HFFc6 (cell line): ENCODE measurements at places on chromosomes 5 and 9. TPM values are rescaled to one million over a fixed set of nuclear protein-coding genes. Genes with fewer than 3 reads are reported as not detected.

- DNase-seq = no peak
Measured at GRCh38 chr9:93612796-93613154, 36.4 kb downstream of the PHF2 start.

- no peak for DNase-seq
Measured at GRCh38 chr9:117307701-117308100, 107.2 kb downstream of the ASTN2 start.

DNA sequence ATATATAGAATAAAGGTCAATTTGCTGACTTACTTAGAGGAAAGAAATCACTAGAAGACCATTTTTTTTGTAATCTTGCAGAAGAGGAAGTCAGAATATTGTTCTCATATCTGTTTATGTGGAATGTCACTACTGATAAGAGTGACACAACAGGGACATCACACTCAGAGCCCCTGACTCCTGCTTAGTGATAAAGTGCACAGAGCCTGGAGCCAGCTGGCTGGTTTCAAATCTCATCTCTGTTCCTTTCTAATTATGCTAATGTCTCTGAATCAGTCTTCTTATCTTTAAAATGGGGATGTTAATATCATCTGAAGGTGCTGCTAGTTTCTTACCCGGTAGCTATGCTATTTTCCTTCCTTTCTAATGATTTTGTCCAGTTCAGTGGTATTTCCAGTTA lies 58.6 kb upstream of the LIFR start:
- DNase-seq = no peak

AGXT2 gene
- total RNA-seq = not detected in 3 replicates

LCN15 gene
- total RNA-seq = not detected in 3 replicates

PCDHGC4 gene
- total RNA-seq = 0.36 to 0.59 TPM (median 0.53 TPM) in 3 replicates

DNAH5 gene
- 1.2 to 1.4 TPM (median 1.3 TPM) in 3 replicates for total RNA-seq

- no peak for DNase-seq
Measured at GRCh38 chr9:86809759-86810367, 137.4 kb downstream of the GAS1 start.

- no peak for DNase-seq
Measured at GRCh38 chr9:29701971-29702370, 2128.7 kb upstream of the C9orf72 start.

DNA sequence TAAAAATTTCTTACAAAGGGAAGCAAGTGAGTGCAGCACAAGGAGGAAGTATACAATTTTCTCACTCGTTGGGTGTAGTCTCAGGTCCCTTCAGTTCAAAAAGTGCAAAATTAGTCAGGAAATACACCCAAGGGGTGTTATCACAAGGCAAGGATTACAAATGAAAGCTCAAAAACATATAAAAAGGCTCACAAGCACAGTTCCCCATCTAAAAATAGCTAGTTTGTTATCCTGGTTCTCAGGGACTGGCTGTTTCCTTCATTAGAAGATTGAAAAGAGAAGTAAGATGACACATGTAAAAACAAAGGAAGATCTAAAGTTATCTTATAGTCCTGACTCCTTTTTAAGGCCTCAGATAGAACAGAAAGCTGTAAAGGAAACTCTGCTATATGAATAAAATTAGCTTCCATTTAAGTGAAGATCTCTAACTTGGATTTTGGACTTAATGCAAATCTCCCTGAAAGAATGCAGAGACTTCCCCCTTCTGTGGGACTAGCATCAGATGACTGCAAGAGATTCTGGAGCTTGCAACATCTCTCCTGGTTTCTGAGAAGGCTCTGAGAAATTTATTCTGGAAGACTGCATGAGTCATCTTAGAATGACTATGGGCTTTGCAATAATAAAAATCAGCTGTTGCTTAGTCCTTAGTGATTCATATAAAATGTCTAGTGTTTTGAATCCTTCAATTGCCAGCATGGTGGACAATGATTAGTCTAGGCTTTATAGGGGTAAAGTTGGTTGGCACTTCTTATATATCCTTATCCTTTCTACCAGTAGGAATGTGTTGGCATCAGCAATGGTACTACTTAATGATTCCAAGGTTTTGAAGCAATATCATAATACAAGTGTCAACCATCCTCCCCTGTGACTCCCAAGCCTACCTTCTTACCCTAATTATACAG lies 25.4 kb downstream of the DAB2 start:
- peak; percentile 98 for DNase-seq

- DNase-seq = no peak
Measured at GRCh38 chr9:93652604-93653592, 76.5 kb downstream of the PHF2 start.

GRCh38 chr9:34505370-34506120 lies 17.2 kb downstream of the ENHO start:
- no peak for DNase-seq

DNA sequence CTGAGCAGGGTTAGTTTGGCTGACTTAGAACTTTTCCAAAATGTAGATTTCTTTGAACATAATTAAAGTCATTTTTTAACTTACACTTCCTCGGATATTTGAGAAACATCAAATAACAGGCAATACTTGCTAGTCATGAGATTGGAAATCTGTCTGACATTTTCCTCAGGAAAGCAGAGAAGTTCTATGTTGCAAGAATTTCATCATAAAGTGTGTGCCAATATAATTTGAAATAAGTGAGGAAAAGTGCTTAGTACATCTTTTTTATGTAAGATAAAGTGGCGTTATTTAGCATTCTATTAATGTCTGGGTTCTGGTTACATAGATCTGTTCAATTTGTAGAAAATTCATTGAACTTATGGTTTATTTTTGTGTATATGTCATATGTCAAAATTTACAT lies 48.7 kb upstream of the C5orf47 start:
- no peak for DNase-seq

DNA sequence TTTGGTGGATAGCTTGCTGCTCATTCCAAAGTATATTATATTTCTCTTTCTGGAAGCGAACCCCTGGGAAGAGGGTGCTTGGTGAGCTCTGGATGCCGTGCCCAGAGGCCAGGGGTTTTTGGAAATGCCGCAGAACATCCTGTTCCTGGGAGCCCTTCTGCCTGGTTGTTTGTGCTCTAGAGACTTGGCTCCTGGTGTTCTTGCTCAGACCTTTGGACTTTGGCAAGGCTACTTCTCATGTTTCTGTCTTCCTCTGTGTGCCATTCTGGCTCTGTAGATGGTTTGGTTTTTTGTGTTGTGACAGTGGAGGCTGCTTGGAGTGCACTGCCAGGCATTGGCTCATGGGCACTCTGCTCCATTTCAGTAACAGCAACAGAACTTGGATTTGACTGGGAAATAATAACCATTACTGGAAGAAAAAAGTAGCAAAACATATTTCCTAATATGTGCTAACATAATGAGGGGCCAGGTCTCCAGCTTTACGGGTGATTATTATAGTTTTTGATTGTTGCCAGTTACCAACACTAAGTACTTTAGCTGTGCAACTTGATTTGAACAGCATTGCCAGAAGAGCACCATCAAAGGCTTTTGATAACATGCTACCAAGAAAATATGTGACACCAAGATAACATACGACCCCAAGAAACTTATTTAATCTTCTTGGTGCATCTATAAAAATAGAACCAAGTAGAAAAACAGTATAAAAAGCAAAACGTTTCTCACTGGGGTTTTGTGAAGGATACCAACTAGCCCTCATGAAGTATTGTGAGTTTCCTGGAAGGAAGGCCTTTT lies 94.2 kb downstream of the PCSK1 start:
- DNase-seq = no peak

DNA sequence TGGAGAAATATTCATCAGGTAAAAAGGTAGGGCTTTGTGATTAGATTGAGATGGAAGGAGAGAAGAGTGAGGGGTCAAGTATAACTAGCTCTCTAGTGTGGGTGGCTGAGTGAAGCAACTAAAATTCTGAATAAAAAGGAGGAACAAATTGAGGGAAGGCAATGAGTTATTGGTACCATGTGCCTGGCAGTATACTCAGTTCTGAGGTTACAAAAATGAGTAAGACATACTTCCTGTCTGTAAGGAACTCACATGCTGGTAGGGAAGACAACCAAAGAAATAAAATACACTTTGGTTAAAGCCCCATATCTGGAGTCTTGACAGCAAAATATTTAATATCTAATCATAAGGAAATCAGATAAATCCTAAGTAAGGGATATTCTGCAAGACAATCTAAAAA lies 476.8 kb upstream of the C9orf72 start:
- no peak for DNase-seq

DNA sequence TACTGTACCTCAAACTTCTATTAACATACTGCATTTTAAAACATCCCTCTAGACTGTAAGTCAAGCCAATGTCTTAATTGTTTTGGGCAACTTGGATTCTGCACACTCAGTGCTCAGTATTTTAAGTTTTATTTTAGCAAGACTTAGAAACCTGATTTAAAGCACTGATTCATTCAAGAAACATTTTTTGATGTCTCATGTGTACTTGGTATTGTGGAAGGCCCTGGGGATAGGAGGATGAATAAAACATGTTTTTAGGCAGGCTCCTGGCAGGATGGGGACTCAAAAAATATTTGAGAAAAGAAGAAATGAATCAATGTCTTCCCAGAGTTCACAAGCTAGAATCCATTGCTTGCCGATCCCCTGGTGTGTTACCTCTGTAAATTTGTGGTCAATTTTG lies 334.0 kb upstream of the PUM3 start:
- peak; percentile 38 for DNase-seq

SPATA31C1 gene
- total RNA-seq = not detected in 3 replicates

- DNase-seq = no peak
Measured at GRCh38 chr5:104891596-104891995, 1329.0 kb upstream of the NUDT12 start.

DNA sequence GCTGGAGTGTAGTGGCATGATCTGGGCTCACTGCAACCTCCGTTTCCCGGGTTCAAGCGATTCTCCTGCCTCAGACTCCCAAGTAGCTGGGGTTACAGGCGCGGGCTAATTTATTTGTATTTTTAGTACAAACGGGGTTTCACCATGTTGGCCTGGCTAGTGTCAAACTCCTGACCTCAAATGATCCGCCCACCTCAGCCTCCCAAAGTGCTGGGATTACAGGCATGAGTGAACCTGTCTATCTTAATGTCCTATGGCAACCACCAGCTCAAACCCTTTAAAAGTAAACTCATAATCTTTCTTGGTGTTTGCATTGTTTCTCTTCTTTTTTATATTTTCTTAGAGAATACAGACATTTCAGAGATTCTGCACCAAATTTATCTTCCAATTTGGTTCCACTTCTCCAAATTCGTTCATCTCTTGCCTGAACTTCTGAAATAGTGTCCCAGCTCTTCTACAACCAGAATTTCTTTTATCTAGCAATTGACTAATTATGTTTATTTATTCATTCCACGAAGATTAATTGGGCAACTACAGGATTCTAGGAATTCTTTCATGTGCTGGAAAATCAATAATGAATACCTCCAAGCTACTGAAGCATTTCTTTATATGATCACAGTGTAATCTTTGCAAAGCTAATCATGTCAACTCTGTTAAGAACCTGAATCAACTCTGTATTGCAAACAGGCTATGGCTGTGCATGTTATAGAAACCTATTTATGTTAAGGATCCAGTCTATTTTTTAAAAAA lies 60.0 kb upstream of the TYRP1 start:
- DNase-seq = no peak

DNA sequence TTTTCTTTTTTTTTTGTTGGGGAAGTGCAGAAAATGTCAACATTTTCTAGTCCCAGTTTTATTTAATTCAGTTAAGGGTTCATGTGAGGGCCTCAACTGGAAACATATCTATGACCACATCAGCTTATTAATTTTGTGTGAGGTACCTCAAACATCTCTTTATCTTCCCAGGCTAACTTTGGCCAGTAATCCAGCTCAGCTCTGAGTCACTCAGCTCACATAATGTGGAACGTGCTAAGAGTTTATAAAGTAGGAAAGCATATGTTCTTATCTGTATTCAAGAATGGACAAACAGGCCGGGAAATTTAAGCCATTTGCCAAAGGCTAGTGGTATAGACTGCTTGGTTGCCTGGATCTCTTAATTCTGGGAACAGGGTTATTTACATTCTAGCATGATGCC lies 118.4 kb downstream of the INSYN2B start:
- peak; percentile 87 for DNase-seq

GRCh38 chr5:116738615-116739261 lies 164.1 kb upstream of the SEMA6A start:
- no peak for DNase-seq

HAVCR1 gene
- total RNA-seq = not detected in 3 replicates

- no peak for DNase-seq
Measured at GRCh38 chr9:93456504-93456903, 3.1 kb upstream of the FAM120AOS start.

DNA sequence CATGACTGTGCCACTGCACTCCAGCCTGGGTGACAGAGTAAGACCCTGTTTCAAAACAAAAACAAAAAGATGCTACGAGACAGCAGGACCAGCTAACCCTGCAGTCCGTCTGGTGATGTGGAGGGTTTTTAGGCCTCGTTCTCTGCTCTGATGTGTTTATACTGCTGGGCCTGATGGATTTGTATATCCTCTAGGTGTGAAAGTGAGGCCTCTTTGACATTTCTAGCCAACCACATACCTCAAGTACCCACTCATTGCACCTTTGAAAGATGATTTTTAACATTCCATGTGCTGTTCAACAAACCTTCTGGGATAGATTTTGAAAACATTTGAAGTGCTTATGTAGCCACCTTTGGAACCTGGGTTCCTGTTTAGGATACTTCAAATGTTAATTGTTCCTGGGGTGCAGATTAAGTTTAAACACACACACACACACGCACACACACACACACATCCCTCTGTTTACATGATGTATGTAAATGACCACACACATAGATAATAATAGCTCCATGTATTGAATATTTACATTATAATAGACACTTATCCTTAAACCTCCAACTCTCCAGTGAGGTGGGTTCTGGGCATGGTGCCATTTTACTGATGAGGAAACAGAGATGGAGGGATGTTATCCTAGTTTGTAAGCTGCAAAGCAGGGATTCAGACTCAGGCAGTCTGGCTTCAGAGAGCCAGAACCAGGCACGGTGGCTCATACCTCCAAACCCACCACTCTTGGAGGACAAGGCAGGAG lies 48.8 kb upstream of the GOLPH3 start:
- no peak for DNase-seq

GRCh38 chr5:80793354-80793753 lies 138.6 kb upstream of the DHFR start:
- DNase-seq = no peak

PCDH12 gene
- 0.03 to 0.48 TPM (median 0.05 TPM) in 3 replicates for total RNA-seq

- peak; percentile 15 for DNase-seq
Measured at GRCh38 chr9:37105234-37105633, 15.1 kb upstream of the ZCCHC7 start.

GMCL2 gene
- not detected in 3 replicates for total RNA-seq

RLN2 gene
- total RNA-seq = not detected in 3 replicates

ENTREP1 gene
- total RNA-seq = not detected in 3 replicates

DNA sequence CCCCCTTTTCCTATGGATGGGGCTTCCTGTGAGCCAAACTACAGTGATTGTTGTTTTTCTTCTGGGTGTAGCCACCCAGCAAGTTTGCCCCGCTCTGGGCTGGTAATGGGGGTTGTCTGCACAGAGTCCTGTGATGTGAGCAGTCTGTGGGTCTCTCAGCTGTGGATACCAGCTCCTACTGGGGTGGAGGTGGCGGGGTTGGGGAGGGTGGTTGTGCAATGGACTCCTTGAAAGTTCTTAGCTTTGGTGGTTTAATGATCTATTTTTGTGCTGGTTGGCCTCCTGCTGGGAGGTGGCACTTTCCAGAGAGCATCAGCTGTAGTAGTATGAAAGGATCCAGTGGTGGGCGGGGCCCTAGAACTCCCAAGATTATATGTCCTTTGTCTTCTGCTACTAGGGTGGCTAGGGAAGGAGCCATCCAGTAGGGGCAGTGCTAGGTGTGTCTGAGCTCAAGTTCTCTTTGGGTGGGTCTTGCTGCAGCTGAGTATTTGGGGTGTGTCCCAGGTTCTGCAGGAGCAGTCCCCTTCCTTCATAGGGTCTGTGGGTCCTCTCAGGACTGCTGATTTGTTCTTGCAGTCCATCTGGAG lies 275.6 kb upstream of the PAPPA start:
- DNase-seq = no peak

GRCh38 chr5:38443390-38443789 lies 113.1 kb downstream of the LIFR start:
- no peak for DNase-seq
